ENCODE measurements at places on chromosomes 16 and 17. TPM values are rescaled to one million over a fixed set of nuclear protein-coding genes. Genes with fewer than 3 reads are reported as not detected.

- no peak for DNase-seq
These were observed 917 bp upstream of the TBX2 start for GRCh38 chr17:61398721-61399130.

DNA sequence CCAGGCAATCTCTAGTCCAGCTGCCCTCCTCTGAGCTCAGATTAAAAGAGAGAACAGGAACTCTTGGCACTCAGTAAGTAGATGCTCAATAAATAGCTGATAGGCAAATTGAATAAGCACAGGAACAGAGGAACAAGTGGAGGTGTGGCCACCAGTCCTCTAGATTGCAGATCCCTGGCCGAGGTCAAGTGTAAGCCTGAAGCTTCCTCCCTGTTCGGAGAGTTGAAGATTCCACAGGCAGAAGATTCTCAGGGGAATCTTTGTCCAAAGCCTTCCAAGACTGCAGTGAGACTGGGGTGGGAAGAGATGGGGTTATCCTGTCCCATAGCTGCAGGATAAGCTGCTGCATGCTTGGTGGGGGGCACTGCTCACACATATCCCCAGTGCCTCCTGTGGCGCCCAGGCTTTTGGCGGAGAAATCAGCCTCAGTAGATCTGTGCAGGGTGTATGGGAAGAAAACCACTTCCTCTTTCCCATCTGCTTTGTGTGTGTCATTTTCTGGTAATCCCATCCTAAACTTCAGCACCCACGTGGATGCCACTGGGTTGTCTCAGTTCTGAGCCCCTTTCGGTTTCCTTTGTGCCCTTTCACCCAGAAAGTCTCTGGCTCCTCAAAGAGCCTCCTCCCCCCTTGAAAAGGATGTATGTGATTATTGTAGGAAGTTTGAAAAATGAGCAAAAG is 12.1 kb downstream of the CD300A start:
- no peak for DNase-seq

CDK3 gene
- total RNA-seq = 3.3 TPM

- no peak for DNase-seq
These were observed 39.8 kb downstream of the TEX2 start for GRCh38 chr17:64223283-64223682.

- no peak for DNase-seq
These were observed 74.1 kb downstream of the SPECC1 start for GRCh38 chr17:20083156-20083859.

- no peak for DNase-seq
These were observed 9.0 kb downstream of the TEKT5 start for GRCh38 chr16:10685709-10686108.

GRCh38 chr17:67520252-67520906 is 143.3 kb downstream of the PITPNC1 start:
- DNase-seq = no peak

GRCh38 chr16:35792516-35793285 is 2333.3 kb downstream of the TP53TG3F start:
- DNase-seq = no peak

DNA sequence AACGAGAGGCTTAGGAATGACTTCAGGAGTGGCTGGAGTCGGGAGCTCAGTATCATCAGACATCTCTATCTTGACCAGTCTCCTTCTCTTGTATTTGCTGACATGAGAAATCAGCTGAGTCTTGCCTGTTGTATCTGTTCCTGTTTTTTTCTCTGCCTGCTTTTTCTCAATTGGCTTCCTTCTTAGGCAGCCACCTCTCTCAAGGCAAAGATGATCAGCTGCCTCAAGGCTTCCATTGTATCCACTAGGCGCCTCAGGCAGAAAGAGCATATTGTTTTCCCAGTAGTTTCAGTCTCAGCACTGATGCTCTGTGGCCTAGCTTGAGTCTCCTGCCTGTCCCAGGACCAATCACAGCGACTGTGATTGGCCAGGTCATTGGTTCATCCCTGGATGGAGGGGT is 306.2 kb downstream of the CPPED1 start:
- no peak for DNase-seq

DNA sequence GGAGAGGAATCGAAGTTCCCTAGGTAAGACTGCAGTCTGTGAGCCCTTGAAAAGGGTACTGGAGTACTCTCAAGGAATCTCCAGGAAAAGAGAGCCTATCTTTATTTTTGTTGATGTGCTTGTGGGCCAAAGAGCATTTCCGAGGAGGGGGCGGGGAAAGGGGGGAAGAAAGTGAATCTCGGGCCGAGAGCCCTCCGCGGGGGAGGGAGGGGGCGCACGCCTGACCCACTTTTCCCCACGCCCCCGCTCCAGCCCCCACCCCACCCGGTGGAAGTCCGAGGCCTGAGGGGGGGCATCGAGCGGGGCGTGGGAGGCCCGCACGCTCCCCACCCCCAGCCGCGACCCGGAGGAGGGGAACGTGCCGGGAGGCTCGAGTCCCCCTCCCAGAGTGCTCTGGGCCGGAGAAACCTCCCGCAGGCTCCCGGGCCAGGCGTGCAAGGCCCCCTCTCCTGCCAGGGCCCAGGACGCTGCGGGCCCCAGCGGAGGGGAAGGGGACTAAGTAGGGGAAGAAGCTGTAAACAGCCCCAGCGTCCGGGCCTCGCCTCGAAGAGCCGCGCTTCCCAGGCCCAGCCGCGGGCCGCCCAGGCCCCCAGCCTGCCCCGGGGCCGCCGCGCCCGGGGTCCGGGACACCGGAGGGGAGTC is 444 bp downstream of the HELZ start:
- DNase-seq = no peak

GRCh38 chr17:60303406-60304099 is 88.4 kb downstream of the USP32 start:
- DNase-seq = no peak

Measured in foreskin keratinocyte (primary cell).